ENCODE measurements at places on chromosomes 11 and 22. TPM values are rescaled to one million over a fixed set of nuclear protein-coding genes. Genes with fewer than 3 reads are reported as not detected.

DNA sequence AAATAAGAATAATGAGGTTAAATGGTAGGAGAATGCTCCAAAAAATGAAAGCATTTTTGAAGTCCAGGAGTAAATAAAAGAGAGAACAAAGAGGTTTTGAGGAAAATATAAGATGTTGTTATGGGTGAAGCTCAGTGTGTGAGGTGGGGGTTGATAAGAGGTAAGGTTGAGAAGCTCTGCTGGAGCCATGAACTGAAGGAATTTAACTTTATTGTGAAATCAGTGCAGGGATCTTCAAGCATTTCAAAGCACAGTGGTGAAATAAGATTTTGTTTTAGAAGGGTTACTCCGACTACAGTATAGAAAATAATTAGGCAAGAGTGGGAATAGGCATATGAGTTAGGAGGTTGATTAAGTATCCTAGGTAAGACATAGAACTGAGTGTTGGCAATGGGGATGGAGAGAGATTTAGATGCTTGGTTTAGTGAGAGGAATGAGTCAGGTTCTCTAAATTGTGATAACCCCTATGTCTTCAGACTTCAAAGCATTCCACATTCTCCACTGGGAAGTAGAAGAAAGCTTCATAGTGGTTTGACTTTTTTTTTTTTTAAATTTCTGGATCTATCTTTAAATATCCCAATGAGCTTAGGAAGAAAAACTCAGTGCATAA, 403.2 kb downstream of the AASDHPPT start:
- no peak for DNase-seq

- no peak for DNase-seq
Measured at GRCh38 chr11:108752297-108752751, 87.5 kb downstream of the DDX10 start.

GRCh38 chr11:108025387-108026080, 16.8 kb downstream of the CUL5 start:
- no peak for DNase-seq

DNA sequence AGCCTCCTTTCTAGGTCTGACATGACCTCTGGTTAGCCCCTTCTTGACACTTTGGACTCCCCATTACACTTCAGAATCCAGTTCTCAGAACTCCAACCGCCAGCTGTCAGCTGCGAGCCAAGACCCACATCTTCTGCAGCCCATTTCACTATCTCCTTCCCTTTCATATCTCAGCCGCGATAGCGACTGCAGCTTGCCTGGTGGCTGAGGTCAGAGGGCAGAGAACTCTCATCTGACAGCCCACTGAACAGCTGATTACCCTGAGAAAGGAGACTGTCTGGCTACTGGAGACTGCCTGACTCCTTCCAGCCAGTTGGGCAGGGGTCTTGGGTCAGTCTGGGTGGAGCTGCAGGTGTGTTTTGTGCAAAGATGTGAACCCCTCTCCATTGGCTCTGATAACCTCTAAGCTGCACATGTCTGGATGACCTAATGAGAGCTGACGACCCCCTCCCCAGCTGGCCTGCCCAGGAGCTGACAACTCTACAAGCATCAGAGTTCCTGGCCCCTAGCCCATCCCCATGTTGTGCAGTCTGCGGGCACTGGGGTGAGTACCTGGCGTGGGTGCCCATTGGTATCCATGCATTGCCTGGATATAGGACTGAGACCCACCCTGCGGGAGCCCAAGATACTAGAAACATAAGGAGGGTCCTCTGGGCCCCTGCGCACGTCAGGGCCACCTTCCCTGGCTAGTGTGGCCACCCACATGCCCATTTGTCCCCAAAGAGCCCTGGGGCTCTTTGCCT, 1.1 kb downstream of the CHRM1 start:
- no peak for DNase-seq

GRCh38 chr11:120814531-120815318, 209.2 kb upstream of the TBCEL start:
- DNase-seq, result no peak

DNA sequence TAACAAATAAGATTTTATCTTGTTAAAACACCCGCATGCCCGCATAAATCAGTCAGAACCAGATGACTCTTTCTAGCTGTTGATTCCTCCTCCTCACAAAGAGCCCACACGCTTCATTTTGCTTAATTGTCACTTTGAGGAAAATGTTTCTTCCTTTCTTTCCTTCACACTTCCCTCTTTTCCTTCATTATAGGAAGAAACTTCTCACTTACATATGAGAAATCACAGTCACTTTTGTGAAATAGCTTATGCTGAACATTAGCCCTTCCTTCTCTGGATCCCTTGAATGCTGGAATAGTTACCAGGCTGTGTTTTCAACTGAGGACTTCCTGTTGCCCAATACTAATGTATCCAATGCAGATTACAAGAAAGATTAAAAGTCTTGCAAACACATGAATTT, 5.8 kb downstream of the MS4A6E start:
- DNase-seq, result no peak

Gene FOLR1
- 0.42 TPM for total RNA-seq

Measured in HFFc6 (cell line).